Panc1 (cell line): ENCODE measurements at places on chromosomes 7 and 10. TPM values are rescaled to one million over a fixed set of nuclear protein-coding genes. Genes with fewer than 3 reads are reported as not detected.

DNA sequence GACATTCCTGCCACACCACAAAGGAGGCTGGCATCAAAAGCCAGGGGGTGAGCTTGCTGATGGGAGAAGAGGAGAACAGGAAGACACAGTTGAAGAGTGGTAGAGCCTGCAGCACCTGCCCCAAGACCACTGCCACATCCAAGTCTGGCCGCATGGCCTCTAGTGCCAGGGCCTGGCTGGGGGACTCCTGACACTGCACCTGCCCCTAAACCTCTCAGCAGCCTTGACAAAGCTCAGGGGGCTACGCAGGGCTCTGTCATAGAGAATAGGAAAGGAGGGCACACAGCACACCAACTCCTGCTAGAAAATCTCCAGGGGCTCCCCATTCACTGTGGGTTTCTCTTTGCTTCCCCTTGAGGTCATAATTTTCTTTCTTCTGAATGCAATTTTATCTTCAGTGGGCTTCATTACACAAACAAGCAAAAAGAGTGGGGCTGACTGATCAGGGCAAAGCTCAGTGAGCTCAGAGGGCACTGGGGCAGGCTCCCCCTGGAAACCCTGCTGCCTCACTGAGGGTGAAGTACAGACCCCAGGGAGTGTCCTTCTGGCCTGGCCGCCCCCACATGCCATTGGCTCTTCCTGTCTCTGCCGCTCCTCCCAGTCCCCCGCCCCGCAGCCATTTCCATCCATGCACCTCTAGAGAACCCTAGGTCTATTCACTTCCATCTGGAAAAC, 37.2 kb downstream of the VOPP1 start:
- no peak for DNase-seq
- H3K27ac ChIP-seq, result peak overlapping the region; percentile 40; the same call in 1 of the 2 replicates
- no peaks in the 10 kb centered on the region for H3K36me3 ChIP-seq
- H3K4me3 ChIP-seq, result no peak overlapping the region

- H3K4me1 ChIP-seq, result peaks cover 3% of the 10 kb centered on the region
- no peak for DNase-seq
- H3K4me3 ChIP-seq, result no peak overlapping the region
- no peaks in the 10 kb centered on the region for H3K27me3 ChIP-seq
- no peak overlapping the region for H3K27ac ChIP-seq
- no peaks in the 10 kb centered on the region for H3K36me3 ChIP-seq
Measured at GRCh38 chr7:87213252-87213651, 6.3 kb downstream of the TMEM243 start.

DNA sequence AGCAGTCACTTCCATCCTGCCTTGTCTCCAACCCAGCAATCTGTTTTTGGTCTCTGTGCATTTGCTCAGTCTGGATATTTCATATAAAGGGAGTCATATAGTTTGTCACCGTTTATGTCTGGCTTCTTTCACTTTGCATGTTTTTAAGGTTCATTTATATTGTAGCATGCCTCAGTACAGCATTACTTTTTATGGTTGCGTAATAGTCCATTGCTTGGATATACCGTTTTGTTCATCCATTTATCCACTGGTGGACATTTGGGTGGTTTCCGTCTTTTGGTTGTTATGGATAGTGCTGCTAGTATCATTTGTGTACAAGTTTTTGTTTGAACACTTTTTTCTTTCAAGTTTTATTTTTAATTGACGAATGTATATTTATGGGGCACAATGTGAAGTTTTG, 18.2 kb downstream of the TBC1D12 start:
- no peak overlapping the region for H3K27ac ChIP-seq
- H3K4me1 ChIP-seq, result peaks cover 14% of the 10 kb centered on the region; the same call in 1 of the 2 replicates
- no peaks in the 10 kb centered on the region for H3K36me3 ChIP-seq
- no peak for DNase-seq

GRCh38 chr7:24328050-24328449, 44.1 kb downstream of the NPY start:
- H3K36me3 ChIP-seq, result no peaks in the 10 kb centered on the region
- H3K4me3 ChIP-seq, result no peak overlapping the region
- no peak for DNase-seq
- no peaks in the 10 kb centered on the region for H3K4me1 ChIP-seq
- no peak overlapping the region for H3K27ac ChIP-seq
- no peaks in the 10 kb centered on the region for H3K27me3 ChIP-seq

DNA sequence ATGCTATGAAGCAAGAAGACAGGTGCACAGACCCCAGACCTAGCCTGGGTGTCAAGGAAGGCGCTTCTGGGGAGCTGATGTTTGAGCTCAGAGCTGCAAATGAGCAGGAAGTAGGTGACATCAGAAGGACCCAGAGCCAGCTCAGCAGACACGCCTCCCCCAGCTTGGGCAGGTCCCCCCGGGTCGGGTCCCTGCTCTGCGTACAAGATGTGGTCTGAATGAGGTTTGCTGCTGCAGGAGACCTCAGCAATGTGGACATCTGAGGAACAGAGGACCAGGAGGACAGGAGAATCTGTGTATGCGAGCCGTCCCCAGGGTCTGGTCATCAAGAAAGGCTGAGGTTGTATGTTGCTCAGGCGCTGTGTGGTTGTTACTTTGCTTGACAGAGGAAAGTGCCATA, 51.8 kb downstream of the TACC2 start:
- DNase-seq, result no peak
- no peaks in the 10 kb centered on the region for H3K36me3 ChIP-seq
- no peaks in the 10 kb centered on the region for H3K27me3 ChIP-seq
- no peak overlapping the region for H3K27ac ChIP-seq

DNA sequence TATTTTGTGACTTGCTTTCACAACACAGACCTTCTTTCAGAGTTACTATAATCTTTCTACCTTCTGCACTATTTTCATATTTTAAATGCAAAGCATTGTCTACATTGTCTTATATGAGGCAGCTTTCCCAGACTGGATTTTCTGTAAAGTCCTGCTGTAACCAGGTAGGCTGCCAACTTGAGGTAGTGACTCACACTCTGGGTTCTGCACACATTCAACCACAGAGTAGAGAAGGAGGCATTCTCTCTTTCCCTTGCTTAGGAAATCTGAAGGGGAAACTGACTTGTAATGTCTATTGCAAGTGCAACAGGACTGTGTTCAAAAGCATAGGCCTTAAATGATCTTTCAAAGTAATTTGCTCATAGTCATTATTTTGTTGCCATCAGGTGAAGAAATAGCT, 461.4 kb downstream of the GRM8 start:
- no peaks in the 10 kb centered on the region for H3K36me3 ChIP-seq
- H3K27me3 ChIP-seq, result no peaks in the 10 kb centered on the region
- no peaks in the 10 kb centered on the region for H3K4me1 ChIP-seq
- no peak overlapping the region for H3K27ac ChIP-seq
- H3K4me3 ChIP-seq, result no peak overlapping the region

DNA sequence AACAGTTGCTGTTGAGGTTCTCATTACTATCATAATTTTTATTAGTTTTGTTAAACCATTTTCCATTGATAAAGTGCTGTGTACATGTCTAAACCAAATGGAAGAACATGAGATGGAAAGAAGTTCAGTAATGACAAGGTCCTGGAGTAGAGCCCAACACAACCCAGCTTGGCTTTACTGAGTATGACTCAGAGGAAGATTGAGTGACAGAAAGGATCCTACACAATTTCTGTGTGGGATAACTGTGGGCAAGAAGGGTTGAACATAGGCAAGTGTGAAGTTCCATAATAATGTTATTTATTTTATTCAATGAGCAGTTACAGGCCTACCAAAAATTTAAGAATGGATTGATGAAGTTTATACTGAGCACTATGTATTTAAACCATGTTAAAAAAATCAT, 15.9 kb downstream of the PRKG1 start:
- no peak overlapping the region for H3K27ac ChIP-seq
- no peaks in the 10 kb centered on the region; the same call in 1 of the 2 replicates for H3K4me1 ChIP-seq
- H3K4me3 ChIP-seq, result no peak overlapping the region

- H3K27me3 ChIP-seq, result no peaks in the 10 kb centered on the region
- no peak overlapping the region for H3K27ac ChIP-seq
- DNase-seq, result no peak
- H3K4me1 ChIP-seq, result no peaks in the 10 kb centered on the region
- H3K36me3 ChIP-seq, result no peaks in the 10 kb centered on the region
- no peak overlapping the region for H3K4me3 ChIP-seq
Measured at GRCh38 chr7:90503367-90503766, 33.9 kb downstream of the PTTG1IP2 start.

DNA sequence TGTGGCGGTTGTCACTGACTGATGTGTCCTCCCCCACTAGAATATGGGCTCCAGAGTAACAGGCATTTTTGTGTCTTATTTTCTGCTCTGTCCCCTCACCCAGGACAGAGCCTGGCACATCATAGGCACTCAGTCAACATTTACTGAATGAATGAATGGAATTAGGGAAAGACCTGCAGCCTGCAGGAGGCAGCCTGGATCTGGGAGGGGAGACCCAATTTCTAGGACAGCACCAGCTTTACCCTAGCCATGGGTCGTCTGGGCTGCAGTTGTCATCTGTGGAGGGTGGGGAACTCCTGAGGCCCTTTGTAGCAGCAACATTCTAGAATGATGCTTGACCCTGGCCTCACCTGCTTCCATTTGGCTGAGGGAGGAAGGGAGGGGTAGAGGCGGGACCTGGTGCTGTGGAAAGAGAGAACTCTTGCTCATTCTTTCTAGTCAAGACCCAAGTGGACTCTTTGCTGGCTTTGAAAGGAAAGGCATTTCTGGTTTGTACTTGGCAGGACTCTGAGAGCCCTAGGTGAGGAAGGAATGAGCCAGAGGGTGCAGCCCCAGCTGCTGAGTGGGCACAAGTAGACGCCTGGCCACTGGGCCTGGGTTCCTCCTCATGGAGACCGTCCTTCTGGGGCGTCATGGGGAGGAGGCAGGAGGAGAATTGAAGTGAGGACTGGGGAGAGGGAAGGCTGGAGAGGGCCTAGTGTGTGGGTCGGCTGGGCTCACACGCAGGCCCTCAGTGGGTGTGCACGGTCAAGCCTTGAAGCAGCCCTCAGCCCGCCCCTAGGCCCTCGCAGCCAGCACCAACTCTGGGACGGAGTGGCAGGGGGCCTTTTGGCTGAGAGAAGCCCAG, 8.9 kb downstream of the FGF8 start:
- no peaks in the 10 kb centered on the region for H3K27me3 ChIP-seq
- no peak overlapping the region for H3K27ac ChIP-seq
- no peak for DNase-seq
- H3K36me3 ChIP-seq, result no peaks in the 10 kb centered on the region

DNA sequence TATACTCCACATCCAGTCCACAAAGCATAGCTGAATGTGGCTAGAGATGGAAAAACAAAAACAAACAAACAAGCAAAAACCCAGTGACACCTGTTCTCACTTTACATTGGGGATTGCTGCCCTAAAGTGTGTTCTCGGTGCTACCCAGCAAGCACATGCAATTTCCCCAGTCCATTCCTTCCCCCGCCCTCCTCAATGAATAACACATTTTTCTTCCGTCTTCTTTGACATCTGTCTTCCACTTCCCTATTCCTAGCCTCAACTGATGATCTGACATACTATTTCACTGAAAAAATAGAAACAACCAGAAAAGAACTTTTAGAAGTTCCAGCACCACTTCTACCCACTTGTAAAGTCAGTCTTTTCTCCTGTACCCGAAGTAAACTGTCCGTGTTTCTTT, 147.1 kb downstream of the MALRD1 start:
- H3K4me1 ChIP-seq, result no peaks in the 10 kb centered on the region
- no peak overlapping the region for H3K4me3 ChIP-seq
- H3K36me3 ChIP-seq, result no peaks in the 10 kb centered on the region
- H3K27me3 ChIP-seq, result no peaks in the 10 kb centered on the region
- DNase-seq, result no peak

GRCh38 chr10:79473496-79474095, 28.2 kb upstream of the ZCCHC24 start:
- H3K4me1 ChIP-seq, result no peaks in the 10 kb centered on the region
- peaks cover 3% of the 10 kb centered on the region; the same call in 1 of the 2 replicates for H3K27me3 ChIP-seq
- H3K36me3 ChIP-seq, result no peaks in the 10 kb centered on the region
- no peak overlapping the region for H3K27ac ChIP-seq
- H3K4me3 ChIP-seq, result no peak overlapping the region

DNA sequence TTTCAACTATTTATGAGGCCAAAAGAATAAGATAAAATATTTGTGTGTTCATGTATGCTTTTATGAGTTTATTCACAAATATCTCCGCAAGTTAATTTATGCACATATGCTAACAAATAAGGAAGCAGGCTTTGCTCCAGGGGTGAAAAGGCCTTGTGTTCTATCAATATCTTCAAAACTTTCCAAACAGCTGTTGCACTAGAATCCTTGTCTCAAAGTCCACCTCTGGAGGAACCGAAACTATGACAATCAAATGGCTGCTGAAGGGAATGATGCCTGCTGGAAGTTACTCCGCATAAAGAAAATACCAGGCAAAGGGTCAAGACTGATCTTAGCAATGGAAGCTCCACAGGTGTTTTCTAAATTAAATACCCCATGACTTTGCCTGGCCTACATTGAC, 145.0 kb upstream of the GHITM start:
- no peak overlapping the region for H3K4me3 ChIP-seq
- DNase-seq, result no peak
- H3K27me3 ChIP-seq, result peaks cover 6% of the 10 kb centered on the region; the same call in 1 of the 2 replicates
- no peaks in the 10 kb centered on the region for H3K36me3 ChIP-seq

DNA sequence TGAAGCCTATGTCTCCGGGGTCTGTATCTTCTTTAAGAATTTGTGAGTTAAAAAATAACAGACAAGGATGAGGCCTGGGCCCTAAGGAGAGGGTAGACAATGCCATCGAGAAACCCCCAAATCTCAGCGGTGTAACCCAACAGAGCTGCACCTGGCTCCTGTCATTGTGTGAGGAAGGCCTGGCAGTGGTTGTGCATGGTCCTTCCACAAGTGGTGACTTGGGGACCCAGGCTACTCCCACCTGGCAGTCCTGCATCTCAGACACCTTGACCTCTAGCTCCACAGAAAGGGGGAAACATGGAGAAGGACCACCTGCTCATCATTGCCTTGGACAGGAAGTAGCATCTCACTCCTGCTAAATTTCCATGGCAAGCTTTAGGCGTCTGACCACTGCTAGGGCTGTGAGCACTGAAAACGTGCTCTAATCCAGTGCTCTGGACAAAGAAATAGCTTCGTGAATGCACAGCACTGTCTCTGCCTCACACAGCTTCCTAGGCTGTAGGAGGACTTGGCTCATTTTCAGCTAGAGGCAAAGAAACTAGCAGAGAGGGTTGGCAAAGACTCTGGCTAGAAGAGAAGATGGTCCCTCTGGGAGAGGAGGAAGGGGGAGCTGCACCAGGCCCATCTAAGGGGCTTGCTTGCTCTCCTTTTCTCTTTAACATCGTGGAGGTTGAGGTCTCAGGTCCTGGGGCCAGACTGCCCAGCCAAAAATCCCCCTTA, 273.9 kb upstream of the ZMIZ1 start:
- DNase-seq, result no peak
- no peaks in the 10 kb centered on the region for H3K4me1 ChIP-seq
- no peak overlapping the region for H3K27ac ChIP-seq
- H3K27me3 ChIP-seq, result no peaks in the 10 kb centered on the region; the same call in 1 of the 2 replicates

The ZNF488 gene
- 11.8 TPM for total RNA-seq

The C7orf57 gene
- 3.2 TPM for total RNA-seq

The MRLN gene
- not detected for total RNA-seq
